Activated T-helper 9 cell treated with anti-CD3 and anti-CD28 coated beads, Interleukin-2, amount 50 U/mL, for 16 hours (primary cell): ENCODE measurements at places on chromosomes 1 and 21.
A peak's percentile ranks its signal among the peaks of the same experiment; 100 is the strongest.

- no peak for DNase-seq
Observed at GRCh38 chr1:10943991-10944730, 68.3 kb upstream of the TARDBP start.

DNA sequence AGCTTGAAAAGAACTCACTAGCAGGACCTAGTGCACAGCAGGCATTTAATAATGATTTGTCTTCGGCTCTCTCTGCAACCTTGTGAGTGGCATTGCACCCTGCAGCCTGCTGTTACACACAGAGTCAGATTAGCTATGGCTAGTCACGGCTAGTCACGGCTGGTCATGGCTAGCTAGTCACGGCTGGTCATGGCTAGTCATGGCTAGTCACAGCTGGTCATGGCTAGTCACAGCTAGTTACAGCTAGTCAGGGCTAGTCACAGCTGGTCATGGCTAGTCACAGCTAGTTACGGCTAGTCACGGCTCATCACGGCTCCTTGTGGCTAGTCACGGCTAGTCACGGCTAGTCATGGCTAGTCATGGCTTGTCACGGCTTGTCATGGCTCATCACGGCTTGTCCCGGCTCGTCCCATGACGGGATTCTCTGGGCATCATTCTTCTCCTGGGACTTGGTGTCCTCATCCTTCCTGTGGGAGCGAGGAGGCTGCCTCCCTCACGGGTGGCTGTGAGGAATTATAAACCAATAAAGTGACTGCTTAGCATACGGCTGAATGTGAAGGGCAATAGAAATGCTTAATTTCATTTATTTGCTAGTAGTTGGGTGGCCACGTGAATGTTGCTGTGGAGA is 12.5 kb upstream of the KIF26B start:
- DNase-seq: no peak

DNA sequence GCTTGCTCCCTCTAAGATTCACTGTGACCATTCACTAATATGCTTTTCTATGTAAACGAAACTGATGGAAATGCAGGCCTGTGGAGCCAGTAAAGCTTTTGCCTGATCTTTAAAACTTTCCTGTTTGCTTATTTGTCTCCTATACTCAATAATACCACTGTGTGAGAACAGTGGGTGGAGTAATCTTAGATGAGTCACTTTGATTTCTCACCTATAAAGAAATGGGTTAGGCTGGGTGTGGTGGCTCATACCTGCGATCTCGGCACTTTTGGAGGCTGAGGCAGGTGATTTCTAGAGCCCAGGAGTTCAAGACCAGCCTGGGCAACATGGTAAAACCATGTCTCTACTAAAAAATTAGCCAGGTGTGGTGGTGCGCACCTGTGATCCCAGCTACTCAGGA is 70.8 kb downstream of the RWDD3 start:
- no peak for DNase-seq

- DNase-seq: no peak
Observed at GRCh38 chr1:47211796-47212269, 20.2 kb downstream of the TAL1 start.

- DNase-seq: no peak
Observed at GRCh38 chr1:167122568-167122967, 28.7 kb downstream of the STYXL2 start.

DNA sequence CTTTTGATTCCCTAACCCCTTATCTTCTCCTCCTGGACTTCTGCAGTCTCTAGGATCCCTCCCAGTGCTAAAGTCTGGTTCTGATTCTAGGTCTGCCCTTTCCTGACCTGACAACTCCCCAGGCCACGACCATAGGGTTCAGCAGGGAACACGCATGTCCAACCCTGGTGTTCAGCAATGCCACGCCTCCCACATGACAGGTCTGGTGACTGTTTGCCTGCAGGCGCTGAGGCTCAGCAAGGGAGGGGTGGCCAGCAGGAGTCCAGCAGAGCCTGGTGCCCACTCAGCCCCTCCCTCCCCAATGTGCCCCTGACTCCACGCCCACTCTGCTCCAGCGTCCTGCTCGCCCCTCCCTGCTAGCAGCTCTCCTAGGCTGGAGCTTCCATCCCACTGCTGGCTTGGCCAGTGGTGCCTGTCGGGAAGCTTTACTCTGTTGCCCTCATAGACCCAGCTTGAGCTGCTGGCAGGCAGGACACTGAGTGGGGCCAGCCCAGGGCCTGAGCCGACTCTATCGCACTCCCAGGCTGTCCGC is 17.3 kb downstream of the SLC9A1 start:
- DNase-seq: no peak

- DNase-seq: no peak
Observed at GRCh38 chr1:5967351-5968160, 24.7 kb downstream of the NPHP4 start.

DNA sequence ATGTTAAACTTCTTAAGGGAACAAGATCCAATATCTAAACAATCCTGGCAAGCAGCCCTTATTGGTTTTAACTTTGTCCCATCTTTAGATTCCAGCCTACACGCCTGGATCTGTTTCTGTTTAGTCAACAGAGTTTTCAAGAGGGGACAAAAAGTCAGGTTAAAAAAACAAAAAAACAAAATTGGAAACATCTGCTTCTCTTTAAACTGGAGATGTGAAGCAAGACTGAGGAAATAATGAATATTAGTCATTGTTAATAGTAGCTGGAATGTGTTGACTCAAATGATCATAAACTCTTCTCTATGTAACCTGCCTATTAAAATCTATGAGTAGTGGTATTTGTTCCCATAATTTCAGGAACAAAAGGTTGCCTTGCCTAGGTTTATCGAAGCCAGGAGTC is 55.0 kb downstream of the NID1 start:
- no peak for DNase-seq

DNA sequence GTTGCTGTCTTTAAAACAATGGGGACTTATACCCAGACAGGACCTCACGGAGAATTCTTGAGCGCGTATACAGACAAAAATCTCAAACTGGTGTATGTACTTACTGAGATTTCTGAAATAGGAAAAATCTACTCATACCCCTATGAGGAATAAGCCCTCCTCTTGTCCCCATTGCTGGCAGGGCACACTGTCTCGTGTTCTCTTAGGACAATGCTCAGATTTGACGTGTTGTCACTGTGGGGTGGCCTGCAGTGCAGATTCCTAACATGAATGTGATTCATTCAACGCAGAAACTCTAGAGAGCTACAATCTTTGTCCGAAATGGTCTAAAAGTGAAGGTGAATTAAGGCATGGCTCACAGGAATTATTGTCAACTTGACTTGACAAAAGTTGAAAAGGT is 31.1 kb upstream of the PDE9A start:
- DNase-seq: no peak

DNA sequence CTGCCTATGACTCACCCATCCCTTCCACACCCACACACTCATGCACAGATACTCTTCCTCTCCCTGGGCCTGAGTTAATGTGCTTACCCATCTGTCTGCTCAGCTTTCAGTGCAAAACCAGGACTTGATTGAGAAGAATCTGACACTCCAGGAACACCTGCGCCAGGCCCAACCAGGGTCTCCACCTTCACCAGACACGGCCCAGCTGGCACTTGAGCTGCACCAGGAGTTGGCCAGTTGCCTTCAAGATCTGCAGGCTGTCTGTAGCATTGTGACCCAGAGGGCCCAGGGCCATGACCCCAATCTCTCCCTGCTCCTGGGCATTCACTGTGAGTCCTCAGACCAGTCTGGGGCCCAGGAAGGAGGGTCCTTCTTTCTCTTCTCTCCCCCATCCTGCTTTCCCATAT is 3.5 kb upstream of the SH3BGRL3 start:
- no peak for DNase-seq

DNA sequence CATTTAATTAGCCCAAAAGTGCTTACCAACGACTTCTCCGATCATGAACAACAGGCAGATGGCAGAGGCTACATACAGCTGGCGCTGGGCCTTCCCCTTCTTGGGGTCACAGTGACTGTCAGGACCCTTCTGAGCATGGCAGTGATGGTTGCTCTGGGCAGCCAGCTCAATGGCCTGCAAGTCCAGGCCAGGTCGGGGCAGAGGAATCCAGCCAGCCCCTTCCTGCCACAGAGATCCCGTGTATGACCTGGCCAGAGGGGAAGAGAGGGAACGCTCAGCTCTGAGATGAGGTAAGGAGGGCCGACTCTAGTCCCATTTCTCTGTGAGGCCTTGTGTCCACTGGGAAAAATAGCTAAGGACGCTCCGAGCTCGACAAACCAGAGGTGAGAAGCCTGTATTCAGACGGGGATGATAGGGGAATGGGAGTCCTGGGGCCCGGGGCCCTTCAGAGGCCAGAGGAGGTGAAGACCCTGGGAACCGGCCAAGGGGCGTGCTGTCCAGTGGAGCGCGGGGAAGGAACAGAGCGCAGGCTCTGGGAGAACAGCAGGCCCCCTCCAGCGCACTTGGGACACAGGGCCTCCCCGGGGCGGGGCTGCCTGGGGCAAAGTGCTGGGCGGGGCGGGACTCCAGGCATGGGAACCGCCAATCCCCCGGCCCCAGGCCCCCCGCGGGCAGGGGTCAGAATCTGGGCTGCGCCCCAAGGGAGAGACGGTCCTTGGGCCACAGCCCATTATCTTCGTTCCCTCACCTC is 772 bp downstream of the SLC30A2 start:
- no peak for DNase-seq

DNA sequence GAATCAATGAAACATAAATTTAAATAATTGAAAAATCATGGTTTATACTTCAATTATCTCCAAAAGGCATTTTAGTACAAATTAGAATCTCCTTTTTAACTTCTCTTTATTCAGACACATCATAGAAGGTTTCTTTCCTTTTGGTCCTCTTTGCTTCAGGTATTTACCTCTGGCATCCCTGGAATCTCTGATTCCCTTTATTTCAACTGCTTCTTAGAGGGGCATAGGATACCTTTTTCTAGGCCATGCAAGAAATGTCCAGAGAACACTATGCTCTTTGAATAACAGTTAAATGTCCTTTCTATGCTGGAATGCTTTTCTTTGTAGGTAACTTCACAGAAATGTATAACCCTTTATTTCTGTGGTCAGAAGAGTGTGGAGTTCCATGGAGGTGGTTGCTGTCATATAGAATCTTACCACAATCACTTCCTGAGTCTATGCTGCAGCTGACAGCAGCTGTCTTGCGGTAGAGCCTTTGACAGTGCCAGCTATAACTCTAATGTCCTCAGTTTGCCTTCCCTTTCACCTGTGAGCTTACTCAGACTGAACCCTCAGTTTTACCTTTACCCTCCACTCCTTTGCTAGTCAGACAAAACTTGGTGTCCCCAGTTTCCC is 8.6 kb downstream of the LAMC2 start:
- DNase-seq: no peak

- peak; percentile 67 for DNase-seq
Observed at GRCh38 chr1:151993734-151994496, at the start of gene S100A10. Gene S100A10, minus strand, starts transcription at chr1:151993859. Its CDS starts 7,629 bp downstream, at chr1:151986230.

GRCh38 chr1:20589331-20590278 is 708 bp downstream of the CDA start:
- DNase-seq: no peak

DNA sequence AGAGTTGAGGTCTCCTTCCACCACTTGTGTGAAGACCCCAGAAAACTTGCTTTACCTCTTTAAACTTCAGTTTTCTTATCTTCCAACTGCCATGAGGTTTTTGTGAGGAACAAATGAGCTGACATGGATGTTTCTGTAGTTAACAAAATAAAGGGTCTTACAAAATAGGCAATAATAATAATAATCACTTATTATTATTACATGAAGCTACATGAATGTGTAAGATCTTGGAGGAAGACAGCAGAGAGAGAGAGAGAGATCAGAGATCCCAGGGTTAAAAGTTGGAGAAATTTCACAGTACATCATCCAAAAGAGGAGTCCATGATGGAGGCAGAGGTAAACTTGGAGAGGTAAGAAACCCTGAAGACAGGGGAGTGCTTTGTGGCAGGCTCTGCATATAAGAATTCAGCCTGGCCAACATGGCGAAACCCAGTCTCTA is 10.7 kb downstream of the RCC1 start:
- DNase-seq: no peak

GRCh38 chr1:169572187-169572586 is 14.1 kb downstream of the F5 start:
- DNase-seq: no peak

DNA sequence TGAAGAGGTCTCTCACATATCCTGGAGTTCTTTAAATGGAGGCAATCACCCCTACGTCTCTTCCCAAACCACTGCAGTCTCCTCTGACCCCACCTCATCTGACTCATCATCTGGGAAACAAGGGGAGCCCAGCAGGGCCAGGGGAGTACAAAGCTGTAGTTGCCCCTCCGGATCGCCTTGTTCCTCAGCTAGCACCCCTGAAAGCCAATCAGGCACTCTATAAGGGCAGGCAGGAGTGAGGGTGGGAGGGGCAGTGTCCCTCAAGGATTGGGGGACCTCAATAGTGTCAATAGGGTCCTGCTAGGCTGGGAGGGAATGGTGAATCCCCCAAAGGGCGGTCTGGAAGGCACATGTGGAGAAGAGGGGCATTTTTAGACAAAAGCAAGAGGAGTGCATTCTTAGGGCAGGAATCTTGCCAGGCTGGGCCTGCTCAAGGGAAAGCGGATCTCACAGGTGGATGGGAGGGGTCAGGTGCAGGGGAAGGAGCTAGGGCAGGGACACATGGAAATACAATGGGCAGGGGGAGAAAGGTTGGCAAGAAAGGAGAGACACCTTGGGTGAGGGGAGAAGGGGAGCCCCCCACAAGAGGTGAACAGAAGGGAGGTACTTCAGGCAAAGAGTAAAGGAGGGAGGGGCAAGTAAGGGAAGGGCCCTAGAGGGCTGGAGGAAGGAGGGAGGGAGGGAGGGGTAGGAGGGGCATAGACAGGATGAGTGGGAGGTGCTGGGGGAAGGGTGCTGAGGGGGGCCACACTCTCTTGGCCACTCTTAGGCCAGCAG is 5.8 kb downstream of the SHISA4 start:
- no peak for DNase-seq

GRCh38 chr1:31931593-31932225 is 6.5 kb downstream of the PTP4A2 start:
- DNase-seq: no peak

- DNase-seq: no peak
Observed at GRCh38 chr1:70993798-70994197, 53.8 kb downstream of the PTGER3 start.

GRCh38 chr1:165886193-165886592 is 58.8 kb downstream of the UCK2 start:
- DNase-seq: no peak

GRCh38 chr1:111665497-111665896 is 45.9 kb downstream of the RAP1A start:
- no peak for DNase-seq

DNA sequence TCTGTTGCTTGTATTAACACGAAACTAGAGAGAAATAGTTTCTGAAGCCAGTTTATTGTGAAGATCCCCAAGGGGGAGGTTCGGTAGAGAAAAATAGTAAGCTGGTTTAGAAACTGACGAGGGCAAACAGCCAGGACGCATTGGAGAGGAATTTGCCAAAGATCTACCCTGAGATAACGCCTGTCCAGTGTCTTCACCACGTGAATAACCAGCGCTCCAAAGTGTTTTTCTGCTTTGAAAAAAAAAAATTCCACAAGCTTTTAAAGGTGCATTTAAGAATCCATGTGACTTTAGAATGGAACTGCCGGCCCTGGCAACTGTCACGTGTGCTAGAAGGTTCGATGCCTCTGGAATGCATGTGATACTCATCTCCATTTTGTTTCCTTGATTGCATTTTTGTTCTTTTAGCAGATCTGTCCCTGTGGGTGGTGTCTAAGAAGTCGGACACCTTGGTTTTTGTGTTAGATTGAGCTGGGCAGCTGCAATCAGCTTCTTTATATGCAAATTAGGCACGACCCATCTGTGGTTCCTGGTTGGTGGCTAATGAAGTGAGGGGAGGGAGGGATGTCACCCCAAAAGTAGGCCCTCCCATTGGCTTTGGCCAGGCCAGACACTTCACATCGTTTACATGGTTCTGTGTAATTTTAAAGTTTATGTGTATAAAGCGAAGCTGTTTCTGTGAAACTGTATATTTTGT is 1.3 kb upstream of the THAP3 start:
- no peak for DNase-seq
